ENCODE measurements at places on chromosomes 5 and 9. TPM values are rescaled to one million over a fixed set of nuclear protein-coding genes. Genes with fewer than 3 reads are reported as not detected.

GRCh38 chr9:86945728-86946200 lies 1.5 kb downstream of the GAS1 start:
- DNase-seq: peak; percentile 88

GRCh38 chr5:13704396-13704795 lies 240.1 kb downstream of the DNAH5 start:
- DNase-seq: no peak

DNA sequence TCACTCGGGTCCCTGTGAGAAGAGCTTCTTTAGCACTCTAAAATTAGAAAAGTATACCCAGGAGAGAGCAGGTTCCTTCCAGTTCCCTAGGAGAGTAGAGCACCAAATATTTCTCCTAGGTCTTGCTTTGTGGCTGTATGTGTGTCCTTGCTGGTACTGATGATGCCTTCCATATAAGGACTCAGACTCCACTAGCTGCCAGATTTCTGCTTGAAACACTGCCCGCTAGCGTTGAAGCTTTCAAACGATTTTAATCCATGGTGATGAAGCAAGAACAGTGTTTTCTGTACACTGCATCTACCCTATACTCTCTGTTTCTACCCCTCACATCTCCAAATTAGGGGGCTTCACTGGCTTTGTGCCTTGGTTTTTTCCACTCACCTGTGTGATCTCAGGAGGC lies 2.4 kb upstream of the SMC2 start:
- no peak for DNase-seq

- no peak for DNase-seq
Measured at GRCh38 chr5:167732499-167732898, 558.9 kb upstream of the WWC1 start.

DNA sequence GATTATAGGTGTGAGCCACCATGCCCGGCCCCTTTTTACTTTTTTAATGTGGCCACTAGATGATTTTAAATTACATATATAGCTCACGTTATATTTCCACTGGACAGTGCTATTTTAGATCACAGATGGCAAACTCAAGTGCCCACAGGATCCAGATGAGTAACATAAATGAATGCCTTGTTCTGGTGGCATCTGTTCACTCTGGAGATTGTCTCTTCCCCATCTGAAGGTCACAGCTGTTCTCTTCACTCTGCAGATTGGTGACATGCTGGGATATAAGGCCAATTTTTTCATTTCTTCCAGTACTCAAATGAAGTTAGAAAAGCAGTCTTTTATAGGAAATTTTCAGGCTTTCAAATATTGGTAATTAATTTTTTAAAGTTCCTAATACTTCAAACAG lies 160.1 kb downstream of the DOCK8 start:
- no peak for DNase-seq

GRCh38 chr9:89648247-89649000 lies 43.6 kb downstream of the GADD45G start:
- DNase-seq: no peak

DNA sequence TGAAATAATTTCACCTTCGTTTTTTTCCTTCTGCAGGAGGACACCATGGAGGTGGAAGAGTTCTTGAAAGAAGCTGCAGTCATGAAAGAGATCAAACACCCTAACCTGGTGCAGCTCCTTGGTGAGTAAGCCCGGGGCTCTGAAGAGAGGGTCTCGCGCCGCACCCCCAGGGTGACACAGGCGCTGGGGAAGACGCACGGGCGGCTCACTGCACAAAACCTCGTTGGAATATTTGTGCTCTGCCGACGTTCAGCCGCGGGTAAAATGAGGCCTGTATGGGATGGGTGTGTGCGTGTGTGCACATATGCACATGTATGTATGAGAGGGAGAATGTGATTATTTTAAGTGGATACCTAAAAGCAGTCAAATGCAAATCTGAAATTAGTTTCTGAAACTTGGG lies 24.5 kb downstream of the QRFP start:
- no peak for DNase-seq

DNA sequence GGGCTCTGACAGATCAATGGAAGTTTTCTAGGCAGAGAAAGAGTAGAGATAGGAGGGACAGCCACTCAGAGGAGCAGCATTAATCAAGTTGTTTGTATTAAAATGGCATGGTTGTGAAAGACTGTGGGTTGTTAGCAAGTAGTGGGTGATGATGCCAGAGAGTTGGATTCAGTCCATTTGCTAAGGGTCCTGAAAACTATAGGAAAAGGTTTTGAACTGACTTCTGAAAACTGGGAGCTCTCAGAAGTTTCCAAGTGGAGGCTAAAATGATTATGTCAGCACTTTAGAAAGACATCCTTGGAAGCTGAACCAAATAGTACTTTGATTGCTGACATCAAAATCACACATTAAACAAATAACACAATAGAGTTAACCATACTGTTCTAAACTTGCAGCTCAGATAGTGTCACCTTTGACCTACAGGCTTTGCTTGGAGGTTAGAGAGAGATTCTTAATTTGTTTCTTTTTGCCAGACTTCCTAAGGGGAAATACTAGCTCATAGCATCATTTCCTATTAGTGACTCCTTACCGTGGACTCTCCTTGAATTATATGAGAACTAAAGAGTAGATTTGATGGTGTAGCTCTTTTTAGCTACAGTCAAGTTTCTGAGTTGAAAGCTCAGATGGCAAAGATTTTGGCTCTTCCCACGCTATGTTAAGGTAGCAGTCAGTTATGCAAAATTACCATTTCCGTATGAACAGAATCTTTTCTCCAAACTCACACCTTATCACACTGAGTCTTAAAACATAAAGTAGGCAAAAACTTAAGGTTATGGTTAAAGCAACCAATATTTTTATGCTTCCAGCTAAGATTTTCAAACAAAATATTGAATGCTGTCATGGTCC lies 277.1 kb downstream of the NR3C1 start:
- no peak for DNase-seq

GRCh38 chr5:179802207-179802883 lies 4.3 kb downstream of the MGAT4B start:
- peak; percentile 63 for DNase-seq

GRCh38 chr9:99433555-99433954 lies 211.5 kb downstream of the SEC61B start:
- no peak for DNase-seq

- peak; percentile 71 for DNase-seq
Measured at GRCh38 chr5:150217873-150218692, 28.2 kb downstream of the SLC6A7 start.

DNA sequence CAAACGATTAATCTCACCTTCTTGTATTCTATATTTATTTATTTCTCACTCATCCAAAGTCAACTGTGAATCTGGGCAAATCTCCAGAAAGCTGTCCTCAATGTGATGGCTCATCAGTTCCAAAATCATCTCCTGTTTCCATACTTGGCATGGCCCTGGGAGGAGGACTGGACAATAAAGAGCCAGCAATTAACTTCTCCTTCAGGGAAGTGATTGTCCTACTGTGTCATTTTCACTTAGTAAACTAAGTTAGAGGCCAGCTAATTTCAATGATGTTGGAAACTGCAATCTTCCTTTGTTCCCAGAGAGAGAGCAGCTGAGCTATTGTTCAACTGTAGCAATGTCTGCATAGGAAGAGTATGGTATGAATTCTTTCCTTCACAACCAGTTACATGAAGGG lies 17.5 kb downstream of the CDH12 start:
- DNase-seq: no peak

DNA sequence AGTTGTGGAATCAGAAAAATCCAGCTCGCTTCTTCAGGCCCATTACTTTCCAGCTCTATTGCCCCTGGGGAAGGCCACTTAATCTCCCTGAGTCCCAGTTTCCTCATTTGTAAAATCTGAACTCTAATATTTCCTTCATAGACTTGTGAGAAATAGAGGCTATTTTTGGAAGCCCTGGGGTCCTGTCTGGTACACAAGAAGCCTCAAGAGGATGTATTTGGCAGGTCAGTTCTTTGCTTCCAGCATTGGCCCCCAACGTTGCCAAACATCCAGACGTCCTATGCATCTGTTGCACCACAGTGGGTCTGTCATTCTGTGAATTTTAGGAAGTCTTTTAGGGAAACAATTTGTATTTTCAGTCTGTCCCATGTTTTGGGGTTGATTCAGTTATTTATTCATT lies 525.9 kb downstream of the EBF1 start:
- no peak for DNase-seq

DNA sequence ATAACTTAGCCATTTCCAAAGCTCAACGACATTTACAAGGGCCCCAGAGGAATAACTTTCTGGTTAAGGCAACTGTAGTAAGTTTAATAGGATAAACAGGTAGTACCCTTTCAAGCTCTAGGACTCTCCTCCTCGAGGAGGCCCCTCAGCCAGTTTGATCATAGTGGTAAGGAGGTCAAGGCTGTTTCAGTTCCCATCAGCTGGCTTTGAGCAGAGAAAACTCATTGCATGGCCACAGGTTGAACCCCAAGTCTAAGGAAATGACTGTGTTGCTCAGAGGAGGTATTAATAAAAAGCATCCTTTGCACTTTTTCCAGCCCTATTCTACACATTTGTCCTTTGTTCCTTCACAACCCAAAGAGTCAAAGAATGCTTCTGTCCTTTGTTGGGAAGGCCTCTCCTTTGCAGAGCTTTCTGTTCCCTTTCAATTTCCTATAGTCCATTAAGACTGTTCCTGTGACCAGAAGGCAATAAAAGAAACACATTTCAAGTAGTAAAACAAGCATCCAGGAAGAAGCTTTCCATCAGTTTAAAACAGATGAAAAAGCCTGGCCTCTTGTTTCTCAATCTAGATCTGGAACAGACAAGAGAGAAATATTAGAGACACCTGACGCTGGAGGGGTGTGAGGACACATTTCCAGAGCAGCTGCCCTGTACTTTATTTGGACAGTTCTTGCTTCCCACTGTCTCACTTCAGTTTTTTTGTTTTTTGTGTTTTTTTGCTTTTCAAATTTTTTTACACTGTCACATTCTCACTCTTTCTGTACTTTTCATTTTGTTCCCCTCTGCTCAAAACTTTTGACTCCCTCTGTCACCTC lies 54.1 kb downstream of the PRRC1 start:
- no peak for DNase-seq

GRCh38 chr5:141681695-141682641 lies at the start of gene ARAP3:
ARAP3 (minus strand) TSS chr5:141682230; CDS start chr5:141680486, 1,744 bp downstream.
- DNase-seq: peak; percentile 69

DNA sequence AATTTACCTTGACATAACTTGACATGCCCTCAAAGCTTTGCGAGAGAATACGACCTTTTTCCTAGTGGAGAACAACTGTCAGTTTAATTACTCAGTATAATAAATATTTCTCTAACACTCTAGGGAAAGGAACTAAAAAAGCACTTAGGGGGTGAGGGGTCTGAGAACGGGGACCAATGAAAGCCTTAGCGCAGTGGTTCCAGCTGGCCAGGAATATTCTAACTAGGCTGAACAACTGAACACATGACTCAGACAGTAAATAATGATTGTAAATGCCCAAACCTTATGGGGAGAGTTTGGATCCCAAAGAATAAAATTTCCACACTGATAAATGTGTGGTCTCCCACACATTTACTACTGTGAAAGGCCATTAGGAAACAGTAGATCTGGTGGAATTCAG lies 14.9 kb downstream of the MYO10 start:
- no peak for DNase-seq

GRCh38 chr5:133925866-133926488 lies 42.4 kb downstream of the C5orf15 start:
- no peak for DNase-seq

- DNase-seq: no peak
Measured at GRCh38 chr9:114895521-114895991, 34.8 kb downstream of the TNFSF8 start.

GRCh38 chr5:150214289-150214688 lies 24.4 kb downstream of the SLC6A7 start:
- DNase-seq: no peak

GRCh38 chr5:61582205-61582820 lies 250.3 kb downstream of the ZSWIM6 start:
- no peak for DNase-seq

DNA sequence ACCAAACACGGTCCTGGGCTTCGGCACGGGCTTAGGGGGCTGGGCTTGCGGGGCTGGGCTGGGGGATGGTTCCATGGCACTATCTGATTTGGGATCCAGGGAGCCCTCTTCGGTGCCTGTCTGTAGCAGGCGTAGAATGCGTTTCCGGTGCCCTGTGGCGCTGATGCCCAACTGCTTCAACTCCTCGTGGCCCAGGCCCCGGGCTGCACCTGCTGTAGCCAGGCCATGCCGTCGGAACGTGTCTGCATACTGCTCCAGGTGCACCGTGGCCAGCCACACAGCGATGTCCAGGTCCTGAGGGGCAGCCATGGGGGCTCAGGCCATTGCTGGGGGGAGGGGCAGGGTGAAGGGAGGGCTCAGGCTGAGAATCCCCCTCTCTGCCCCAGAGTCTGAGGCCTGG lies 1.9 kb downstream of the ARAP3 start:
- no peak for DNase-seq

GRCh38 chr5:169544264-169544950 lies 39.2 kb upstream of the SPDL1 start:
- DNase-seq: no peak

DNA sequence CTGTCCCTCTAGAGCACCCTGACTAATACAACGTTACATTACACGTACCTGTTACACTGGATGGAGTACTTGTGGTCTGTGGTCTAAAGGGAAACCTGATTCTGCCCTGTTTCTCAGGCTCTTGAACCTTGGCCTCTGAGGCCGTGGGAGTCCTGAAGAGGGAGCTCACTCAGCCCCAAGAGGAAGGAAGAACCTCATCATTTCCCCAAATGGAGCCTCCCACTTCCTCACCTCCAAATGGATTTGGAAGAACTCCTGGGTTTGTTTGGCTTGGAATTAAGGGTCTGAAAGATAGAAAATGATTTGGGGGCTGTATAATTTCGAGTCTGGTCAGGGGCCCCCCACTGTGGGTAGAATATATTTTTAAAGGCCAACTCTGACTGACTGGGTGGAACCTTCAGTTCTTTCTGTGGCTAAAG lies 200.2 kb downstream of the SEMA6A start:
- no peak for DNase-seq

DNA sequence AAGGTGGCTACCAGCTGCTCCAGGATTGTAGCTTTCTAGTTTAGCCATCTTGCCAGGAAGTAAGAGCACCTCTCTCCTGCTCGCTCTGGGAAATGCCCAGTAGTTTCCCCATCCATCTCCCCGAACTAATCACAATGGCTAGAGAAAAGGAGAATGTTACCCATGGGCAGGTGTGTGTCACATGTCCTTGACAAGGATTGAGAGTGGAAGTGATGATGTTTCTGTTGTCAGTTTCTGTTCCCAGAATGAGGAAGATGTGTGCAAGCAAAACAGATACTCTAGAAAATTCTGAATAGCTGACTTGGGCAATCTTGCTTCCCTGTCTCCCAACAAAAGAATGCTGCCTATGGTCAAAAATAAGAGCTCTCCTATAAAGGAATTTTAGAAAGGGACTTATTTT lies 429.5 kb downstream of the EBF1 start:
- DNase-seq: no peak

Gene CAVIN4
- total RNA-seq: 0.06 TPM

Gene CFAP77
- total RNA-seq: not detected

Gene LIX1
- total RNA-seq: not detected

Gene ORM2
- total RNA-seq: 3.1 TPM

Gene FAF2
- total RNA-seq: 17.0 TPM

Gene COX7C
- 239 TPM for total RNA-seq

Gene SHC3
- 0.52 TPM for total RNA-seq

Gene NFIB
- 43.2 TPM for total RNA-seq

Gene TMEM215
- total RNA-seq: 0.09 TPM

Gene GADD45G
- total RNA-seq: 22.4 TPM

Gene SPATA31C1
- not detected for total RNA-seq

Gene TLE4
- 11.3 TPM for total RNA-seq

Gene FOXD4L5
- 0.12 TPM for total RNA-seq

Gene SLC6A7
- not detected for total RNA-seq

Data from pancreas (tissue), 10 donors.